ENCODE measurements at places on chromosomes 7 and 10.

DNA sequence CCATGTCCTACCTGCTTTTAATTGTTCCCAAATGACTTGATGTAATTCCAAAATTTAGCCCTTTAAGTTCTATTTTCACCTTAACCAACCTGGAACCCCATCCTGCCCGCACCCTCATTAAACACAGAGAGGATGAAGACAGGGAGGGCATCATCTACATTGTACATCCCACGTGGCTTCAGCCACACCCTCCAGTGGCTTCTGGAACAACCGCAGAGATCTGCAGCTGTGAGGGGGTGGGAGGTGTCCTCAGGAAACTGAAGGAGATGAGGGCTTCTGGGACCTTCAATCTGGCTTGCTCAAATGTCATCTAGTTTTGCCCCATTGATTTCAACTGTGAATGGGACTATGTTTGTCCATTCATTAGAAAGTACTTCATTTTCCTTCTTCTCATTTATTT lies 39.0 kb downstream of the AKR1B1 start:
- no peak for DNase-seq

- DNase-seq = no peak
Measured at GRCh38 chr10:48590945-48591344, 13.9 kb downstream of the ARHGAP22 start.

GRCh38 chr10:52256832-52257691 lies 57.0 kb upstream of the DKK1 start:
- DNase-seq = no peak

- DNase-seq = no peak
Measured at GRCh38 chr10:22005763-22006162, 2.2 kb upstream of the DNAJC1 start.

DNA sequence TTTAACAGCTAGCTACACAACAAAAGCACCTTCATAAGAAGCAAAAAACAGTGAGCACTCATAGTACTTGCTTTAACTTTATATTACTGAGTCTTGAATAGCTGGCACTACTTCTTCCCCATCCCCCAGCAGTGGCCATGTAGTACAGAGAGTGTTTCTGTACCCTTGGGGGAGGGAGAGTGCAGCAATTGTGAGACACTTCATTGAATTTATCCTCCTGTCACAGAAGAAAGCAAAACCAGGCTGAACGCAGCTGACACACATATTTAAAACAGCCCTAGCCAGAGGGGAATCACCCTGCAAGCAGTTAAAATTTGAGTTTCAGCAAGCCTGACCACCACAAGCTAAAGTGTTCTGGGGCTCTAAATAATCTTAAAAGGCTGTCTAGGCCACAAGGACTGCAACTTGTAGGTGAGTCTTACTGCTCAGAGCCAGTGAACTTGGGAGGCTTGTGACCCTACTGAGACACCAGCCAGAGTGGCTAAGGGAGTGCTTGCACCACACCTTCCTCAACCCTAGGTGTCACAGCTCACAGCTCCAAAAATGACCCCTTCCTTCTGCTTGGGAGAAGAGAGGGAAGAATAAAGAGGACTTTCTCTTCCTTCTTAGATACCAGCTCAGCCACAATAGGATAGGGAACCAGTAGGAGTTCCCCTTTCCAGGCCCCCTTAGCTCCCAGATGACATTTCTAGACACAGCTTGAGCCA lies 97.7 kb upstream of the MEOX2 start:
- no peak for DNase-seq

DNA sequence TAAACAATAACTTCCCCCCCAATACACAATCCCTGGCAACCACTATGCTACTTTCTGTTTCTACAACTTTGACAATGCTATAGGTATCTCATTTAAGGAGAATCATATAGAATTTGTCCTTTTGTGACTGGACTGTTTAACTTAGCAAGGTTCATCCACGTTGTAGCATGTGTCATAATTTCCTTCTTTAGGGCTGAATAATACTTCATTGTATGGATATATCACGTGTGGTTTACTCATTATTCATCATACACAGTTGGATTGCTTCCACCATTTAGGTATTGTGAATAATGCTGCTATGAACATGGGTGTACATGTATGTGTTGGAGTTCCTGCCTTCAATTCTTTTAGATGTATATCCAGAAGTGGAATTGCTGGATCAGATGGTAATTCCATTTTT lies 111.0 kb downstream of the LMBR1 start:
- DNase-seq = no peak

DNA sequence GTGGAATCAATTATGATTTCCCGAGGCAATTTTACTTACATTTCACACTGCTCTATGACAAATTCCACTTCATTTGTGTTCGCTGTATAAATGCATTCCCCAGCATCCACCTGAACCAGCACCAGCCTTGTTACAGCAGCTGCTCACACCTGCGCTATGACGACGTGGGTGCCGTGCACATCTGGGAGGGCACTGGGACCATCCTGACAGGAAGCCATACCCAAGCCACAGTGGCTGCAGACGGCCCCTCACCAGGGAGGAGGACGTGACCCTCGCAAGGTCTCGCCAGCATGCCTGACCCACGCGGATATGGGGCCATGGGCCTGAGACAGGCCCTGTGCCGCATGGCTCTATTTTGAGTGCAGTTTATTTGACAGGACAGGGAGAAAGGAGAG lies 201.3 kb downstream of the MAD1L1 start:
- DNase-seq = no peak

All from activated CD8-positive, alpha-beta memory T cell treated with anti-CD3 and anti-CD28 coated beads for 1 hour (primary cell).